B cell (primary cell): ENCODE measurements at places on chromosomes 5 and 9.

GRCh38 chr5:156826150-156826549 lies 23.9 kb upstream of the PPP1R2B start:
- no peaks in the 10 kb centered on the region for H3K27me3 ChIP-seq
- H3K4me1 ChIP-seq, result no peaks in the 10 kb centered on the region
- H3K27ac ChIP-seq, result no peak overlapping the region
- no peak overlapping the region for H3K4me3 ChIP-seq
- no peaks in the 10 kb centered on the region for H3K36me3 ChIP-seq
- DNase-seq, result peak; percentile 8

- no peak overlapping the region for H3K27ac ChIP-seq
- no peaks in the 10 kb centered on the region for H3K4me1 ChIP-seq
- no peaks in the 10 kb centered on the region for H3K27me3 ChIP-seq
- H3K36me3 ChIP-seq, result no peaks in the 10 kb centered on the region
- no peak overlapping the region for H3K4me3 ChIP-seq
Measured at GRCh38 chr5:28548856-28549255, 1510.5 kb upstream of the CDH9 start.

DNA sequence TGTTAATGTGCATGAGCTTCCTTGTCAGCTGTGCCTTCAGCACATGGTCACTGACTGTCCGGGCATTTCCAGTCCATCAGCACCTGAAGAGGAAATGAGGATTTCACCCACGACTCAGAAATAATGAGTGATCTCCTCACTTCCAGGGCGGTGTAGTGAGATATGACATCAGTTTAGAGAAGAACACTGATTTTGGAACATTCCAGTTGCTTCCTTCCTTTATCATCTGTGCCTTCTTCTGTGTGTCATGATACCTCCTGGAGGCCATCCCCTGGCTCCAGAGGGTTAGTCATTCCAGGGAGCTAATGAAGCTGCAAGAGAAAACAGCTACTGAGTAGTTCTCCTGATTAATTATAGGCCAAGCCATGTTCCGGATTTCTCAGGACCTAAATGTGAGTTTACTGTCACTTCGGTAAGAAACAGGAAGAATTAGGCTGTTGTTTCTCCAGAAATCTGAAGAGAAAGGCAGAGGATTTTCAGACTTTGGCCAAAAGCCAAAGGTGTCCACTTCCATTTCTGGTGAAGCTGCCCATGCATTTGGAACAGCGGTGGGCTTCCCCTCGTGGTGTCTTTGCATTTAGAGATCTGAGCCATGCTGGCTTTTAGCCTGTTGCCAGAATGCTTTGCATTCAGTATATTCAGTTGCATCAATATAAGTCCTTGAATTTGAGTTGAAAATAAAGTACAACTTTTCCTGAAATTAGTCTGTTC lies 161.3 kb upstream of the OTULINL start:
- H3K36me3 ChIP-seq, result peaks cover 90% of the 10 kb centered on the region
- H3K27me3 ChIP-seq, result no peaks in the 10 kb centered on the region
- H3K4me1 ChIP-seq, result no peaks in the 10 kb centered on the region
- H3K4me3 ChIP-seq, result no peak overlapping the region
- DNase-seq, result no peak

DNA sequence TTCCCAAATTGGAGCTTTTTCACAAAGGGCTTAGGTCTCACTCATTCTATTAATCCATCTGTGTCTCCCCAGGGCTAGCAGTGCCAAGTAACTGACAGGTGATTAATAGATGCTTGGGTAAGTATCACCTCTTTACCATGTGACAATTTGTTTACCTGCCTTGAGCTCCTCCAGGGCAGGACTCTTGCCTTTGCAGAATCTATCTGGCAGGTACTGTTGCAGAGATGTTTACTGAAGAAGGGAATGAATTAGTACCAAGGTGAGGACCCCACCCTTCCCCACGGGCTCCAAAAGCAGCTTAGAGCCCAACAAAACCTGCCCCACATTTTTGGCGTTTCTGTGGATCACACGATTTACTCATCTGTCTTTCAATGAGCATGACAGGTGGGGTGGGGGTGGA lies 698 bp upstream of the TGFBI start:
- H3K4me1 ChIP-seq, result no peaks in the 10 kb centered on the region
- H3K27me3 ChIP-seq, result peaks cover 27% of the 10 kb centered on the region
- H3K36me3 ChIP-seq, result no peaks in the 10 kb centered on the region
- H3K4me3 ChIP-seq, result no peak overlapping the region
- no peak overlapping the region for H3K27ac ChIP-seq

- no peaks in the 10 kb centered on the region for H3K36me3 ChIP-seq
- no peak for DNase-seq
- no peaks in the 10 kb centered on the region for H3K27me3 ChIP-seq
- H3K4me3 ChIP-seq, result no peak overlapping the region
Measured at GRCh38 chr5:68502531-68502930, 287.0 kb downstream of the PIK3R1 start.

DNA sequence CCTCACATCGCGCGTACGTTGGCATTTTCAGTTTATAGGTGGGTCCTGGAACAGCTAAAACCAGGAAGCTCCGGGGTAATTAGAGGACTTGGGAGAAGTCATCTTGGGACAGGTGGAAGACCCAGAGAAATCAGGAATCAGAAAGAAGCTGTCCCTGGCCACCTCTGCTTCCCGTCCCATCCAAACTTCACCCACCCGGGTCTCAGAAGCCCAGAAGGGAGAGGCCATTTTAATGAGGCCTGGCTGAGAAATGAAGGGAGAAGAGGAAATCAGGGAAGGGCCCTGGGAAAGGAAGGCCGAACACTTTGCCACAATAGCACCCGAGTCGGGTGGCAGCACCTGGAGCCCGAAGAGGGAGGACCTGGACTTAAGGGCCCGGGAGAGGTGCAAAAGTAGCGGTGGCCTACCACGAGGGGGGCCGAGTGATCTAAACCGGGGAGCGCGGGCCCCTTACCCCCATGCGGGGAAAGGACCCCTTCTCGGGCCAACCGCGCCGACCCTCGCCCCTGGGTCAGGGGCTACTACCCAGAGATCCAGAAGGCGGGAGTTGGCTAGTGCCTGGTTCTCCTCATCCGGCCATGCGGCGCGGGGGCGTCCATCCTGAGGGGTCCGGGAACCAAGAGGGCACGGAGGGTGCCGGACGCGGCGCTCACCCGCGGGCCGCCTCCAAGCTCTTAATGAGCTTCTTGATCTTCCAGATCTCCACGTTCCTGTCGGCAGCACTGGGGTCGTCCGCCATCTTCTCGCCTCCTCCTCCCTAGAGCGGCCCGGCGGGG lies 668 bp downstream of the ETF1 start:
- peak overlapping the region; percentile 97 for H3K27ac ChIP-seq
- H3K4me3 ChIP-seq, result peak overlapping the region; percentile 92
- no peaks in the 10 kb centered on the region for H3K36me3 ChIP-seq
- H3K4me1 ChIP-seq, result peaks cover 46% of the 10 kb centered on the region

DNA sequence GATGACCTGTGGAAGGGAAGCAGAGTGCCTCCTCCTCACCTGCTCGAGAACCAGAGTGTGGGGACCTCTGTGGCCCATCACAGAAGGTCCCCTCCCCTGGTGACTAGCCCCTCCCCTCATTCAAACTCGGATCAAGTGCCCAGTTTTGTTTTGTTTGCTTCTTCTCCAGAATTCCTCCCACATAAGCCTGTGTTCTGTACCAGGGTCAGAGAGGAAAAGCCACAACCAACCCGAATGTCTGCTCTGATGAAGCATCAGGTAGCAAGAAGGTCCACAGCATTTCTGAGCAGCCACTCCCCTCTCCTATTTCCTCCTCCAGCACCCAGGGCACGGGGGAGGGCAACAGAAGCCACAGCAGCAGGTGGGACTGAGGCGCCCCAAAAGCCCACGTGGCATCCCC lies 58.2 kb downstream of the HSD17B3 start:
- no peak for DNase-seq
- no peak overlapping the region for H3K27ac ChIP-seq
- H3K36me3 ChIP-seq, result no peaks in the 10 kb centered on the region
- H3K27me3 ChIP-seq, result peaks cover 2% of the 10 kb centered on the region
- H3K4me3 ChIP-seq, result no peak overlapping the region

- H3K4me1 ChIP-seq, result no peaks in the 10 kb centered on the region
- DNase-seq, result no peak
- no peaks in the 10 kb centered on the region for H3K27me3 ChIP-seq
- H3K36me3 ChIP-seq, result no peaks in the 10 kb centered on the region
- no peak overlapping the region for H3K27ac ChIP-seq
- H3K4me3 ChIP-seq, result no peak overlapping the region
Measured at GRCh38 chr5:135986401-135986800, 31.6 kb upstream of the LECT2 start.

DNA sequence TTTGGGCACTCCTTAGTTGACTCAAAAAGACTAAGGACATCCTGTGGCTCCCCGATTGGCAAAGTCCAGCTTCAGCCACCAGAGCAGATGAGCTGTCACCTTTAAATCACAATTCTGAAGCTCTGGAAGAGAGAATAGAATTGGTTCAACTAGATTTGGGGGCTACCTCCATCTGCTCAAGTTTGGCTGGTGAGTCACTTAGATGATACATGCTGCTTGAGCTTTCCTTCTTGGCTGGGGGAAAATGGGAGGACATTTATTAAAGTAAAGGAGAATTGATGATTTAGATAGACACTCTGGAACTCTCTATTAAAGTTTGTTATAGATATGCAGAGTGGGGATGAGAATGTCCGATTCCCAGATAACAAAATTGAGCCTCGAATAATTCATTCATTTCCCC lies 30.0 kb upstream of the GRIA1 start:
- H3K27me3 ChIP-seq, result no peaks in the 10 kb centered on the region
- no peaks in the 10 kb centered on the region for H3K36me3 ChIP-seq
- no peak for DNase-seq
- H3K4me1 ChIP-seq, result no peaks in the 10 kb centered on the region
- H3K27ac ChIP-seq, result no peak overlapping the region
- H3K4me3 ChIP-seq, result no peak overlapping the region

- H3K4me3 ChIP-seq, result no peak overlapping the region
- H3K27me3 ChIP-seq, result no peaks in the 10 kb centered on the region
- H3K4me1 ChIP-seq, result no peaks in the 10 kb centered on the region
- DNase-seq, result no peak
- H3K27ac ChIP-seq, result no peak overlapping the region
Measured at GRCh38 chr9:35431467-35431866, 58.4 kb upstream of the RUSC2 start.

GRCh38 chr5:171926311-171926710 lies 80.1 kb downstream of the FBXW11 start:
- peak; percentile 56 for DNase-seq
- H3K4me3 ChIP-seq, result no peak overlapping the region
- peaks cover 32% of the 10 kb centered on the region for H3K4me1 ChIP-seq
- no peaks in the 10 kb centered on the region for H3K27me3 ChIP-seq
- no peak overlapping the region for H3K27ac ChIP-seq

GRCh38 chr5:505951-506525 lies 18.2 kb downstream of the SLC9A3 start:
- H3K27ac ChIP-seq, result no peak overlapping the region
- H3K36me3 ChIP-seq, result no peaks in the 10 kb centered on the region
- DNase-seq, result no peak
- H3K4me1 ChIP-seq, result peaks cover 8% of the 10 kb centered on the region
- no peak overlapping the region for H3K4me3 ChIP-seq
- peaks cover 37% of the 10 kb centered on the region for H3K27me3 ChIP-seq

DNA sequence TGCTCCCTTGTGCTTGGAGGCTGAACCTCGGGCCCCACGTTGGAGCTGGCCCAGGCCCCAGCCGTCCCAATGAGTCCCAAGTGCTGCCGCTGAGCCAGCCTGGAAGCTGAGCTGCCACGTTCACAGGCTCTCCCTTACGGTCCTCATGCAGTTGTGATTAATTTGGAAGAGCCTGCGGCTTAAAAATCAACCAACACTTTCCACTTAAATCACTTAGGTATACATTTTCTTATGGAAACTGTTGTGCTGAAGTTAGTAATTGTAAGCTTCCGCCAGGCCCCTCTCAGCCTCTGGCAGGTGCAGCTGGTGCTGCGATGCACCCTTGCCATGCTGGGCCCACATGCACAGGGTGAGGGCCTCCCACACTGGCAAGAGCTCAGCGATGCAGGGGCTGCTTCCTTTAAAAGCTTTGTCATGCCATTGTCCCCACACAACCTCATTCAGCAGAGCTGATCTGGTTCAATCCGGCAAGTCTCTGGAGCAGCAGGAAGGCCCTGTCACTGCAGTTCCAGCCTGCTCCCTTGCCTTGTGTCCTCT lies 61.0 kb downstream of the IPPK start:
- no peaks in the 10 kb centered on the region for H3K36me3 ChIP-seq
- H3K4me3 ChIP-seq, result no peak overlapping the region
- H3K4me1 ChIP-seq, result no peaks in the 10 kb centered on the region
- no peak for DNase-seq

DNA sequence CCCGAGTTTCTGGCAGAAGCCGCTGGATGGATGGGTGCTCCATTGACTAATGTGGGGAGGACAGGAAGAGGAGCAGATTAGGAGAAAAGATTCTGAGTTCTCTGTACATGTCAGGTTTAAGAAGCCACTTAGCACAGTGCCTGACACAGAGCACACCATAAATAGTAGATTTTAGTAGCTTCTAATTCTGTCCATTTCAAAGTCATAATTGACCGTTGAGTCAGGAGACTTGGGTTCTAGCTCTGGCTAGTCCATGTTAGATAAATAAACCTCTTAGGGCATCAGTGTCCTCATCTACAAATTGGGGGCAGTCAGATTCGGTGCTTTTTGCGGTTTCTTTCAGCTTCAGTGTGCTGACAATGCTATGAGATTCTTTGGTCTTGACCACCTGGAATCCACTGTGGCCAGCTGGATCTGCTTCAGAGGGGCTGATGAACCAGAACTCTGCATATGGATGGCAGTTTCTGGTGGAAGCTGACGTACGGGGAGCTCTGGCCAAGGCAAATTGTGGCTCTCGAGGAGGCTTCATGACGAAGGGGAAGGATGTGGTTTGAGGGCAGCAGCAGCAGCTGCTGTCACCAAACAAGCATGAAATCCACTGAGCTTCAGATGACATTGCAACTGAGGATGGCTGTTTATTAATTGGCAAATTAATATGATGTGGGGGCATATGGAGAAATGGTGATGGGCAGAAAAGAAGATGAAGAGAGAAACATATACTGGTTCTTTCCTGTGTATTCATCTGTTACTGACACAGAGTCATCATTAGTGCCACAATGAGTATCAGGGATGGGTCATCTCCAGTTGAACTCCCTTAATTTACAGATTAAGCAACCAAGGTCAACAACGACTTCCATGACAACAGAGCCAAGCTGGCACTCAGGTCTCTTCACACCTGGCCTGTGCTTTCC lies 134.4 kb downstream of the AOPEP start:
- no peaks in the 10 kb centered on the region for H3K36me3 ChIP-seq
- H3K27me3 ChIP-seq, result no peaks in the 10 kb centered on the region
- peak; percentile 90 for DNase-seq
- H3K4me3 ChIP-seq, result no peak overlapping the region
- peaks cover 25% of the 10 kb centered on the region for H3K4me1 ChIP-seq
- H3K27ac ChIP-seq, result peak overlapping the region; percentile 10

DNA sequence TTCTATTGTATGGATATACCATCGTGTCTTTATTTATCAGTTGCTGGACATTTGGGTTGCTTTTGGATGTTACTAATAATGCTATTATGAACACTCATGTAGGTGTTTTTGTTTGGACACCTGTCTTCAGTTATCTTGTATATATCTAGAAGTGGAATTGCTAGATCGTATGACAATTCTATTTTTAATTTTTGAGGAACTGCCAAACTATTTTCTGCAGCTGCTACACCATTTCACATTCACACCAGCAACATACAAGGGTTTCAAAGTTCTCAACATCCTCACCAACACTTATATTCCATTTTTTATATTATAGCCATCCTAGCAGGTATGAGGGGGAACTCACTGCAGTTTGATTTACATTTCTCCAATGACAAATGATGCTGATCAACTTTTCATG lies 324.6 kb downstream of the CAAP1 start:
- no peak overlapping the region for H3K4me3 ChIP-seq
- no peaks in the 10 kb centered on the region for H3K4me1 ChIP-seq
- DNase-seq, result no peak
- H3K27me3 ChIP-seq, result no peaks in the 10 kb centered on the region
